ENCODE measurements at places on chromosomes 11 and 22.

GRCh38 chr11:122242731-122243130 lies 126.7 kb upstream of the BLID start:
- no peak for DNase-seq

DNA sequence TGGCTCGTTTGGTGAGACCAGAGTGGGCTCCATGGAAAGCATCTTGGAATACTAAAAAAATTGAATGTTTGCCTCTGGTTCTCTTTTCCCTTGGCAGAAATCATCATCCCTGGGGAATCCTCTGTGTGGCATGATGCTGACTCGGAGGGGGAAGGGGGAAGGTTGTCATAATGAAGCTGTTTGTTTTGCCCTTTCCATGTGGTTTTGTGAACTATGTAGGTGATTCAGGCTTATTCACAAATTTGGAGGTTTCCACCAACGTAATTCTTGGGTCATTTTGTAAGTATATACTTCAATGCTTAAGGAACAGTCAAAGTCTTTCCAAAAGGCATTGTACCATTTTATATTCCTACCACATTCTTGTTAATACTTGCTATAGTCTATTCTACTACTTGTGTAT lies 754.0 kb upstream of the FAT3 start:
- DNase-seq, result no peak

GRCh38 chr11:63870351-63871140 lies 31.6 kb downstream of the MARK2 start:
- no peak for DNase-seq

GRCh38 chr11:6627762-6628241 lies 8.6 kb upstream of the TPP1 start:
- DNase-seq, result no peak

GRCh38 chr11:27087432-27087831 lies 46.8 kb downstream of the BBOX1 start:
- DNase-seq, result no peak

GRCh38 chr11:16936643-16937042 lies 77.6 kb downstream of the PLEKHA7 start:
- no peak for DNase-seq

All from effector CD8-positive, alpha-beta T cell (primary cell).